NCI-H187 treated with DMSO at 0.1 percent for 48 hours (cell line): ENCODE measurements at places on chromosomes 3 and 15.

DNA sequence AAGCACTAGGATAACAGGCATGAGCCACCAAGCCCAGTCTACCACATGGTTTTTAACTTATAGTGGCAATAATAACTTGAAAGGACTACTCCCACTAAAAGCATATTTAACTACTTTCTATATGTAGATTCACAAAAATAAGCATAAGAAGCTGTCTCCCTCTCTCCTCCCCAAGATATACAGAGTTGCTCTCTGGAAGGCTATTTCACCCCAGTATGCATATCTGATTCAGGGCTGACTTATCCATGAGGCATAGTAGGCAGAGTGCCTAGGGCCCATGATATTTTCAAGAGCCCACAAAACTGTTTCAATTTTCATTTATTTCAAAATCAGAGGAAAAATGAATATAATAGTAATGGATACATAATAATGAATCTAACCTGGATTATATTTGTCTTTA is 20.5 kb downstream of the ATP8B4 start:
- DNase-seq: no peak

DNA sequence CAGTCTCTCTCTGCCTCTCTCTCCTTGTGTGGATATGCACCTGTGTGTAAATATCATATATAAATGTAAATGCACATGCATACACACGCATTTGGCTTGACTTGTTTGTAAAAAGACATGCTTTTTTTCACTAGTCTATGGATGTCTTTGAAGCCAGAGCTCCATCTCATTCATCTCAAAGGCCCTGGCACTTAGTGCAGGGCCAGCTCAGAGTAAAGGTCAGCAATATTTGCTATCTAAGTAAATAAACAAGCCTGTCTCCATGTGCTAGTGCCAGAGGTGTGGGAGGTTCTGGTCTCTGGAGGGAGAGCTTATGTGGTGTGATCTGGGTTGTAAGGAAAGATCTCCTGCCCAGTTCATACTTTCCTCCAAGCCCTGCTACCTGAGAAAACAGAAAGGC is 5.6 kb downstream of the CLSTN2 start:
- no peak for DNase-seq

- no peak for DNase-seq
Observed at GRCh38 chr3:78725703-78726246, 1042.0 kb downstream of the ROBO1 start.

- DNase-seq: no peak
Observed at GRCh38 chr15:64004587-64004986, 41.7 kb downstream of the DAPK2 start.

GRCh38 chr3:105365391-105366325 is 1.1 kb upstream of the ALCAM start:
- DNase-seq: no peak

DNA sequence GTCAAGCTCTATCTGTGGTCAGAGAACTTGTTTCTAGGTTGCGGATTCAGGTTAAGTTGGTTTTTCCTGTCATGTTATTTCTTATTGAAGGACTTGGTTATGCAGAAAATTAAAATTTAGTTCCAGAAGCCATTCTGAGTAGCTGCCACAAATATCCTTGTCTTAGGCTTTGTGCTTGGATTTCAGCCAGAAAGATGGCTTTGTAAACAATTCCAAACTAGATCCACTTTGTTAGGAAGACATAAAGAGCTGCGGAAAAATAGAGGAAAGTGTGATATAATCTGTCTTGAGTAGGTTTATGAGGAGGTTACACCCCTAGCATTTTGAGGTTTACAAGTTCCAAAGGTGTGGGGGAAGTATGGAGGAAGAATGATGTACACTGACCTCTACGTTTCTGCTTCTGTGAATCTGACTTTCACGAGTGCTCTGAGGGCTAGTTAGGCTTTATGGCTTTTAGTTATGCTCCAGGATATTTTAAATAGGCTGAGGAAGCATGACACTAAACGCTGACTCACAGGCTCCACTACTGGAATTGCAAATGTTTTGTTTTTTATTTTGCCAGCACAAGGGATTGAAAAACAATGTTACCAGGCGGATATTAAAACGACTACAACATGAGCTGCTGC is 46.3 kb upstream of the UTS2B start:
- no peak for DNase-seq

DNA sequence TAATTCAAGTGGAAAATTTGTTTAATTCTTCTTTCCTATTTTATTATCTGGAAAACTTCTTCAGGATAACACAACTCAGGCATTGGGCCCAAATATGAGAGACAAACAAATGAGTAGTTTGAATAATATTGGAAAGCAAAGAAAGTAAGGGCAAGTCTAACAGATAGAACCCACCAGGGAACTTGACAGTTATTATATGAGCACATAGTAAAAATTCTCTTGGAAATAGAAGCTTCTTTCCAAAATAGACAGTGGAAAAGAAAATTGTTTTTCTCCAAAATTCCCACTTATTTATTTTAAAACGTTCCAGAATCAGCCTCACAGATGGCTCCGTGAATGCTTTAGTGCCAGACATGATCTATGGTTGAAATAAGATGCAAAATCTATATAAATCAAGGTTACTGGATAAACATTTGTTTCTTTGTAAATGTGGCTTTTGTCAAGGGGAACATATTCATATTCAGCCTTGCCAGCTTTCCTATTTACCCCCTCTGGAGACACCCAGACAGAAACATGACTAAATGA is 23.9 kb downstream of the LDHAL6B start:
- no peak for DNase-seq

- no peak for DNase-seq
Observed at GRCh38 chr15:25236143-25236860, 202.5 kb downstream of the UBE3A start.

DNA sequence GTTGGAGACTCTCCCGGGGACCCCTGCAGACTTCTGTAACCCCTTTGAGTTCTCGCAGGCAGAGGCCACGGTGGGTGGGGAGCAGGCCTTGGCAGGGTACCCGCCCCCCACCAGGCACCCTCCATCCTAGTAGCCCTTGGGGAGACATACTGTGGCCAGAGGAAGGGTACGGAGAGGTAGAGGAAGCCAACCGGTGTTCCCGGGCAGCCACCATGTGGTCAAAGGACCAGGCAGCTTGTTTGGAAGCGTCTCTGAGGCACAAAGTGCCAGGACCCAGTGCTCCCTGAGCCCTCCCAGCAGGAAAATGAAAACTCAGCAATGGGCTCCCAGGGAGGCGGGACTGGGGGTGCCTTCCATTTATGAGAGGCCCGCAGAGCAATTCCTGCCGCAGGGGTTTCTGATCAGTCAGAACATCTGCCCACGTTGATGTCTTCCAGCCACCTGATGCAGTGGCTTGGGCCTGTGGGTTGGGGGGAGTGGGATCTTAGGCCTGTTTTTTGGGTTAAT is 53.0 kb upstream of the CGNL1 start:
- no peak for DNase-seq

DNA sequence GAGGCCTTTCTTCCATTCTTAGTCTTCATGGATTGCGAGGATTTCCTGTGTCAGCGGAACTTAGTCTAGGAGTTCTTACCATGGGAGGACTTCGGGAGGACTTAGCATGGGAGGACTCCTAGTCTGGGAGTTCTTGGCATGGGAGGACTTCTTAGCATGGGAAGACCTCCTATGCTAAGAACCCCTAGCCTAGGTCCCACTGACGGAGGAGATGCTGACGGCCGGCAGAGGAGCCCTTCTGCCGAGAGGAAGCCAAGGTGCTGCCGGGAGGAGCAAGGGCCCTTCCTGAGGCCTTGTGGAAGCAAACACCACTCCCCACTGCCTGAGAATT is 35.6 kb upstream of the LDHAL6B start:
- no peak for DNase-seq

GRCh38 chr3:189502676-189503257 is 128.4 kb upstream of the TP63 start:
- no peak for DNase-seq

DNA sequence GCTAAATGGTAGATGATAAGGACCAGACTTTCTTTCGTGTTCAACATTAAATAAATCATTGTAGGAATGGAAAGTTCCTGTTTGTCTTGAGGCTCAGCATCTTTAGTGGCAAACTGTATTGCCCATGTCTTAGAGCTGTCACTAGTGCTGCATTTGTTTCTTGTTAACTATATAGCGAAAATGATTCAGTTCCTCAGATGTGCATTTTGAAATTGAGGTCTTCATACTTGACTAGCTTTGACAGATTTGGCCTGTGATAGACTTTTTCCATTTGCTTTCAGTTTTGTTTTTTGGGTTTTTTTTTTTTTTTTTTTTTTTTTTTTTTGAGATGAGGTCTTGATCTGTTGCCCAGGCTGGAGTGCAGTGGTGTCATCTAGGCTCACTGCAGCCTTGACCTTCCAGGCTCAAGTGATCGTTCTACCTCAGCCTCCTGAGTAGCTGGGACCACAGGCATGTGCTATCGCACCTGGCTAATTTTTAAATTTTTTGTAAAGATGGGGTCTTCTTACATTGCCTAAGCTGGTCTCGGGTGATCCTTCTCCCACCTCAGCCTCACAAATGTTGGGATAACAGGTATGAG is 9.5 kb upstream of the RPLP1 start:
- no peak for DNase-seq

GRCh38 chr3:27677565-27677964 is 44.6 kb downstream of the EOMES start:
- no peak for DNase-seq

DNA sequence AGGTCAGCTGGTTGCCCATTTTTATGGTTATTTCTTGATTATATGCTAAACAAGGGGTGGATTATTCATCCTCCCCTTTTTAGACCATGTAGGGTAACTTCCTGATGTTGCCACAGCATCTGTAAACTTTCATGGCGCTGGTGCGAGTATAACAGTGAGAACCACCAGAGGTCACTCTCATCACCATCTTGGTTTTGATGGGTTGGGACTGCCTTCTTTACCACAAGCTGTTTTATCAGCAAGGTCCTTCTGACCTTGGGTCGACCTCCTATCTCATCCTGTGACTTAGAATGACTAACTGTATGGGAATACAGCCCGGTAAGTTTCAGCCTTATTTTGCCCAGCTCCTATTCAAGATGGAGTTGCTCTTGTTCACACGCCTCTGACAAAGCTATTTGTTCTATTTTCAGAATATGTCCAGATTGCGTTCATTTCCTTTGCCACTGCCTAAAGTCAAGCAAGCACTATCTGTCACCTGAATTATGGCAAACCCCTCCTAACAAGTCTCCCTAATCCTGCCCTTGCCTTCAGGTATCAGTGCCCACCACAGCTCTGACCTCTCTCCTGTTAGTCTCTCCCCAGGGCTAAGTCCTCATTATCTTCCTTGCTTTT is 308.5 kb downstream of the ROBO2 start:
- no peak for DNase-seq

GRCh38 chr3:107975529-107976201 is 115.2 kb downstream of the CD47 start:
- no peak for DNase-seq

- DNase-seq: no peak
Observed at GRCh38 chr3:185717627-185718402, 107.0 kb downstream of the IGF2BP2 start.

DNA sequence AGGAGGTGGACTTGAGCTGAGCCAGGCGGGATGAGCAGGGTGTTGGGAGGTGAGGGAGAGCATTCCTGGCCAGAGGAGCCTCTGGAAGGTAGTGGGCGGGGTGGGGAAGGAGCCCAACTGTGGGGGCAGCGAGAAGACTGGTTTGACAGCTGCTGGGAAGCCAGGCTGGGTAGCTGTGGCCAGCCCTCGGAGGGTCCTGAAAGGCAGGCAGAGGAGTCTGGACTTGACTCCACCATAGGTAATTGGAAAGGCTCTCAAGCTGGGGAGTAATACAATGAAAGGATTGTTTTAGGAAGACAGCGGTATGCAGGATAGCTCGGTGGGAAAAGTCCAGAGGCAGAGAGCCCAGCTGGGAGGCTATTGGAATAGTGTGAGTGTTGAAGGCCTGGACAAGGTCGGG is 17.2 kb downstream of the EPHB3 start:
- DNase-seq: no peak

GRCh38 chr3:30642849-30643361 is 36.5 kb downstream of the TGFBR2 start:
- no peak for DNase-seq

DNA sequence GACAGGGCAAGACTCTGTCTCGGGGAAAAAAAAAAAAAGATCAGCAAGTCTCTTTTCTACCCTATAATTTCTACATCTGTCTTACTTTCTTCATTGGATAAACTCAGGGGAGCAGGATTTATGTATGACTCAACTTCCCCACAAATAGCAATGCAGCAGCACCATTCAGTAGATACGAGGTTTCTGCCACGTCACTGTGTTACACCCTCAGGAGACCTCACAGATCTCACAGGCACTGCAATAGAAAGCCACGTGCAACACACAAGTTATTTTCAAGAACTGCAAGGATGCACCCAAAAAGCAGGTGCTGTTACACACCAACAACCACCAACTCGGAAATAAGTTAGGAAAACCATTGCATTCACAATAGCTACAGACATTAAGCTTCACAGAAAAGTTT is 30.2 kb downstream of the TSPAN3 start:
- DNase-seq: no peak

GRCh38 chr3:49877716-49878115 is 8.0 kb upstream of the CAMKV start:
- no peak for DNase-seq

DNA sequence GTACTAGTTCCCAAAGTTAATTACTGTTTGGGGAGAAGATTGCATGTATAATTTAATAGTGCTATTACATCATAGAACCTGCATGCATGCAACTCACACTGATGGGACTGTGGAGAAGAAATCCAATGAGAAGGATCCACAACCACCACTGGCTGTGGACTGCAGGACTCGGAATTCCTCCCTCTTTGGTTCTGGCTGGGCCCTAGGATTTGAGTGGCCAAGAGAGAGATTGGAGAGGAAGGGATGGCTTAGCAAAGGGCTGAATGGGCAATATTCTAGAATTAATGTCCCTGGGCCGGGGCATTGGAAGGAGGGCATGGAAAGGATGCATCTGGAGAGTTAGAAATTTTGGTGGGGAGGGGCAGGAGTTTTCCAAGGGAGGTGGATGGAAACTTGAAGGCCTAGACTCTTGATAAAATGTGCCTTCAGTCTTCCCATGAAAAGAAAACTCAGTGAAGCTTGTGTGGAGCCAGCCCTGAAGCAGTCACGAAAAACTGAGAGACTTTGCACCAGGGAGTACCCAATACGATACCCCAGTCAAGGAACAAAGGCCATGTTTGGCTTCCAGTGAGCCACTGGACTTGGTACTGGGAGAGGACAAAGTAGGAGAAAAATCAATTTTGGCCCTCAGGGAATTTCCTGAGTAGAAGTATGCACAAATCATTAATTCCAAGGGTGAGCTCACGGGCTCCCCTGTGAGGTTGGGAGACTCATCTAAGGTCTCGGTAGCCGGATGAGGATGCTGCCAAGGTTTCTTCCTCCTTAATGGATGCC is 31.4 kb upstream of the TPM1 start:
- no peak for DNase-seq

- DNase-seq: no peak
Observed at GRCh38 chr3:127835993-127836882, 13.9 kb upstream of the MGLL start.

DNA sequence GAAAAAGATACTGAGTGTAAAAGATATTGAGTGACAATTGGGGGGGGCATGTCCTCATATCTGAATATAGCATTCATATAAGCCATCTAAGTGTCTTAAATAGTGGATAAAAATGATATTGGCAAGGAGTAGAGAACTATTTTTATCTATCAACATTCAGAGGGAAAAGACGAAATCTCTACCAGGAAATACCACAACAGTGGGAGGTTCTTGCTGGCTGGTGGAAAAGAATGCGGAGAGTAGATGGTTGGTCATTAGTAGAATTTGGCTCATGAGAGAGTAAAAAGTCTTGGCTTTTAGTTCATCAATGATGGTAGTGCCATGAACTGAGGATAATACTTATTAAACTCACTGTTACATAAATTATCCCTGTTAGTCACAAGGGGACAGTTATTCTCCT is 4.8 kb upstream of the TCF12 start:
- no peak for DNase-seq

- DNase-seq: no peak
Observed at GRCh38 chr3:61233746-61234145, 17.5 kb downstream of the FHIT start.
